AG04450 (cell line): ENCODE measurements at places on chromosomes 7 and 10.

DNA sequence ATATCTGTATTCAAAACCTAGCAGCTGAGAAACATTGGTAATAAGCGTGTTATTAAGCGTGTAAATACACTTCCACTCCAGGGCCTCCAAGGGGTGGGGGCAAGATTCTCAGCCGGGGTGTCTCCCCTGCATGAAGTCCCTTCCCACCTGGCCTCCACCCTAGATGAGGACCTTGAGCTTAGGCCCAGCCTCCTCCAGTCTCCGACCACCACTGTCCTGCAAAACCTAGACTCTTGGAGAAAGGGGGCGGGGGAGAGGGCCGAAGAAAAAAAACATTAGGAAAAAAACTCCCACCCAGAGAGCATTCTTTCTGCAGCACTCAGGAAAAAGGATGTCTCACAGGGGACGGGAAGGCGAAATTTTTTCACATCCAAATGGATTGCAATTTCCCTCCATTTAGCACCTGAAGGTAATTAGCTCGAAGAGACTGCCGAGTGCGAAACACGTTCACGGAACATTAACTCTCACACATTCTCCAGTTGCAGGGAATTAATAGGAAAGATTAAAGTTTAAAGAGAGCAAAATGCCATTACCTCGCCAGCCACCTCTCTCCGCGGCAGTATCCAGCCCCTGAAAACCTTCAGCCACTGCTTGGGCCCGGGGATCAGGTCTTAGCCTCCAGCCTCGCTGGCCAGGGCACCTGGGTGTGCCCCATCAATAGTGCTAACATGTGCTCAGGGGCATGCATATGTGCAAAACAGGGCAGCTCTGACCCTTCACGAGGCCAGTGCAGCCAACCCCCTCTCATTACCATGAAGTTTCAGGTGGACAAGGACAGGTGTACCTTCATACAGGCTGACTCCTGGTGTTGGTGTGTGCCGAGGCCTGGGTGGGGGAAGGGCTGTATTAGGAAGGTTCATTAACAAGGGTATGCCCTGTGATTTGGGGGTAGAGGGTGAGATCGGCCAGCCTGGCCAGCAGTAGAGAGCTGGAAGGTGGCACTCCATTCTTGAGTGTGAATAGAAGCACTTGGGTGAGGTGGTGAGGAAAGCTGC, 77.2 kb downstream of the HIF1AN start:
- DNase-seq: no peak

DNA sequence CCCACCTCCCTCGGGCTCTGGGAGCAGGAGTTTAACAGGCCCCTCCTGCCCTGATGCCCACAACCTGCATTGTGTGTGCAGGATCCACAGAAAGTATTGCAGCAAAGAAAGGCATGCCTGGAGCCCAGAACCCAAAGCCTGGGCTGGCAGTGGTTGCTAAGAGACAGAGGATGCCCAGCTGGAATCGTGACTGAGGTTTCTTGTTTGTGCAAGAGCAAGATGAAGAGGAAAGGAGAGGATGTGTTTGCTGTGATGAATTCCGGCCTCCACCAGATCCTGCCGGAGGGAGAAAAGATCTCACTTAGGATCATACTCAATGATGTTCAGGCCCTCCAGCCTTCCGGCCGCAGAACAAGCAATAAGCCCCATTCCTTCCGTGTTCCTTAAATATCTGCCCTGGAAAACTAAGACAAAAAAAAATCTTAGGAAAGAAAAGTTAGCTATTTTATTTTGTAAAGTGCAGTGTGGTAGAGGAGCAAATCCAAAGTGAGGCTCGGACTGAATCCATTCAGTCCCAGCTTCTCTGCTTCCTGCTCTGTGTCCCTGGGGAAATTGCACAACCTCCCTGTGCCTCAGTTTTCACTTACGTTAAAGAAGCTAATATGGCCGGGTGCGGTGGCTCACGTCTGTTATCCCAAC, 57.1 kb downstream of the SLIT1 start:
- DNase-seq: no peak

- DNase-seq: no peak
Measured at GRCh38 chr10:130864961-130865818, 446.3 kb downstream of the TCERG1L start.

DNA sequence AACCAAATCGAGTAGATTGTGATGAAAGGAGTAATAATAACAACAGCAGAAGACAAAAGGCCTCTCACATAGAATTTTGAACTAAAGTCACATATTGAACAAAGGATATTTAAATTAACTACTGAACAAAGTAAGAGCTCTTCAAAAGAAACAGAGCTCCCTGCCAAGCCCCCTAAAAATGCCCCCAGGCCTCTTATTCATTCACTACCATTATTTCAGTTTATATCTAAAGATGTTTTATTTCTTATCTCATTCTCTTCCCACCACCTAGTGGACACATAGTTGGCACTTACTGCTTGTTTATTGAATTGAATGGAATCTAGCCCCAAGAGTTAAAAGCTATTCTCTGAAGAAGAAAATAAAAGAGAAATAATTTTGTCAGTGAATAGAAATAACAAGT, 37.4 kb downstream of the VCL start:
- DNase-seq: no peak

DNA sequence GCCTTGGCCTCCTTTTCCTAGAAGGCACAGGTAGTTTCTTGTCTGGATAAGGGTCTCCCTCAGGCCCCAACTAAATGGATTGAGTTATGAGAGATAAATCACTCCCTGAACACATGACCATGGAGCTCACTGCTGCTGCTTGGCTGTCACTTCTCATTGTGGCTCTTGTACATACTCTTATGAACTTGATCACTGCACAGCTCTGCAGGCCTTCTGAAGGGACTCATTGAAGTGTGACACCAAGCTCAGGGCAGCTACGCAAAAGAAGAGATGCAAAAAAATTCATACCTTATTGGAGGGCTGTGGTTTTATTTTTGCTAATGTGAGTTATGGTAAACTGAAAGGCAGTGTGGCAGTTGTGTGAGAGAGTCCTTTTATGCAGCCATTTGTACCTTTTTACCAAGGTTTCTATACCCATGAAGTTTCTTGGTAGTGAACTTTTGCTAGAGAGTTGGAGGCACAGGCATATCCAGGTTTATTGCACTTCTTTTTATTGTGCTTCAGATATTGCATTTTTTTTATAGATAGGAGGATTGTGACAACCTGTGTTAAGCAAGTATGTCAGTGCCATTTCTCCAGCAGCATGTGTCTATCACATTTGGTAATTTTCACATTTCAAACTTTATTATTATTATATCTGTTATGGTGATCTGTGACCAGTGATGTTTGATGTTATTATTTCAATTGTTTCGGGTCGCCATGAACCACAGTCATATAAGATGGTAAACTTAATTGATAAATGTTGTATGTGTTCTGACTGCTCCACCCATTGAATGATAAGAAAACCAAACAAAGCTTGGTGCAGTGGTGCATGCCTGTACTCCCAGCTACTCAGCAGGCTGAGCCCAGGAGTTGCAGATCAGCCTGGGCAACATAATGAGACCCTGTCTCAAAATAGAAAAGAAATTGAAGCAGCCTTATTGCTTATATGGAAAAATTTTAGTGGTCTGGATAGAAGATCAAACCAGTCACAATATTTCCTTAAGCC, 100.6 kb downstream of the LRRC4 start:
- no peak for DNase-seq

- DNase-seq: no peak
Measured at GRCh38 chr10:14072541-14072940, 258.2 kb downstream of the FRMD4A start.

DNA sequence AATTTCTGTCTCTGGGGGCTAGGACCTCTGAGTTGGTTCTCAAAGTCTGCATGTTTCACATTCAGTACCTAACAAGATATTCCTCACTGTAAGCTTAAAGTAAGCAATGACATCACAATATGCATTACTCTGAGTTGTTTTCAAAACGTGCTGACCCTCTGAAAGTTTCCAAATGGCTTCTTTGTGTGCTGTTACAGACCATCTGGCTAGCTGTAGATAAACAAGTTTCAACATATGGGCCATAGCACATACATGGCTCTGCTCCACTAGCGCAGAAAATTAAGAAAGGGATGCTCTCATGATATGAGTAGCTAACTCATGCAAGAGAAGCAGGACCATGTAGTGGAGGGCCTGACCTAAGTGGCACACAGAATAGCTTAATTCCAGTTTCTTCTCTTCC, 119.0 kb downstream of the HTR7 start:
- DNase-seq: peak; percentile 20

GRCh38 chr10:86366902-86367151, 232 bp upstream of the GRID1 start:
- no peak for DNase-seq

DNA sequence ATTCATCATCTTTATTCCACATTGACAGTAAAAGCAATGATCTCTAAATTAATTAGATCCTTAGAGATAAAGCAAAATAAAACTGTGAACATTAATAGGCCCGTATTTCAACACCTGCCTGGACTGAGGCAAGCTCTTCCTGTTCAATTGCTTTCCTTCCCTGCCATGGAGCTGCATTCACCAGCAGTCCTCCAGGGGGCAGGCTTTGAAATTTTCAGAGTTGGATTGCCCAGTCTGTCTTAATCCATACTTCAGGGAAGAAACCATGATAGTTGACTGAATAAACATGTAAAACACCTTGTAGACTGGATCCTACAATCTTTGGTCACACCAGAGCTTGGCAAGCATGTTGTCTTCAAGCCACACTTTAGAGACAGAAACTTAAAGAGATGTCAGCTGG, 936.6 kb downstream of the NRG3 start:
- DNase-seq: no peak

DNA sequence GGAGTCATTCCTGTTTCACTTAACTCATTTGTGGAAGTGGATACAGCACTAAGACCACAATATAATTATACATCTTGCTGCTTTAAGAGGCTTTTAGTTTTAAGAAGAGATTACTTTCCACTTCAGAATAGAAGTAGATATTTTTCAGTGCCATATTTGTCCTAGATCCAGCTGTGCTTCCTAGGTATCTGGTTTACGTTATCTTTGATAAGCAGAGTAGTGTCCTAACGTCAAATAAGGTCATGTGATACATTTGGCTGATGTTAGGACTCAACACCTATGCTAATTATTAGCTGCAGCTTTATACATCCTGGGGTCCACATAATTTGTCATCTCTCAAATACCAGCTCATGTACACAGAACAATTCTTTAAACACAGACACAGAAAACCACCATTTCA, 196.2 kb upstream of the SMIM30 start:
- DNase-seq: no peak

DNA sequence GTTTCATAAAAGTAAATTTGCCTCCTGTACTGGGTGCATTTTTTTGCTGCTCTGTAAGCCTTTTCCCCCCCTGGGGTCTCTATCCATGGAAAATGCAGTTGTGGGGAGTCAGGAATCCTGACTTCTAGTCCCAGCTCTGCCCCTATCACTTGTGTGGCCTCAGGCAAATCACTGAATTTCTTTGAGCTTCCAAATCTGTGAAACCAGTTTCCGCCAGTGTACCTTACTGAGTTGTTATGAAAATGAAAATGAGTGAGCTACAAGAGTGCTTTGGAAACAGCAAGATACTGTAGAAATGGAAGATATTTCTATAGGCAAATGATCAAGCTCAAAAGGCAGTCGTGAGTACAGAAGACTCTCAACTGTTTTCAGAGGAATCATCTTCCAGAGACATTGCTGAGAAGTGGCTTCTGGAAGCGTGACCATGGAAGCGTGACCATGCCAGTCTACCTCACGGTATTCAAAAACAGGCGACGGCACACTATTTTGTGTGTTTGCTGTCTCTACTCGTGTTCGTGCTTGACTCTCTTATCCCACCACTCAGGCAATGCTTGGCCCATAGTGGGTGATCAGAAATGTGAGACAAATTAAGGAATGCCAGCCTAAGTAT, 107.4 kb downstream of the ATXN7L1 start:
- no peak for DNase-seq

GRCh38 chr7:28835800-28836199, 122.3 kb downstream of the TRIL start:
- DNase-seq: no peak

GRCh38 chr10:22690614-22691431, 23.6 kb downstream of the PIP4K2A start:
- DNase-seq: no peak

- DNase-seq: no peak
Measured at GRCh38 chr7:73740771-73741170, 2.2 kb upstream of the ABHD11 start.
